ENCODE measurements at places on chromosomes 2 and 18.

GRCh38 chr2:113966171-113966570 lies 76.3 kb downstream of the ACTR3 start:
- no peak for DNase-seq

- no peak for DNase-seq
Observed at GRCh38 chr18:78891185-78891762, 88.3 kb upstream of the SALL3 start.

- DNase-seq = no peak
Observed at GRCh38 chr2:197241596-197241995, 69.0 kb downstream of the ANKRD44 start.

GRCh38 chr2:237177052-237177451 lies 91.4 kb downstream of the COPS8 start:
- no peak for DNase-seq

- no peak for DNase-seq
Observed at GRCh38 chr2:170739507-170740046, 24.4 kb downstream of the SP5 start.

DNA sequence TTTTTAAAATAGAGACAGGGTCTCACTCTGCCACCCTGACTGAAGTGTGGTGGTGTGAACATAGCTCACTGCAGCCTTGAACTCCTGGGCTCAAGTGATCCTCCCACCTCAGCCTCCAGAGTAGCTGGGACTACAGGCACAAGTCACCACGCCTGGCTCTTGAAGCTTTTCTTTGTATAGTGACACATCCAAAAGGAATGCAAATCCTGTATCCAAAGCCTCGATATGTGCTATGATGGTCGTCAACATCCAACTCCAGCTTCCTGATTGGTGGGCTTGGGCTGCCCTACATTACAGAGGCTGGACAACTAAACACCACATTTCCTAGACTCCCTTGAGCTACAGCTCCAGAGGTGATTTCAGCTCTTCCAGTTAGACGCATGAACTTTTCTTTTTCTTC lies 101.7 kb upstream of the PGAP1 start:
- DNase-seq = no peak

DNA sequence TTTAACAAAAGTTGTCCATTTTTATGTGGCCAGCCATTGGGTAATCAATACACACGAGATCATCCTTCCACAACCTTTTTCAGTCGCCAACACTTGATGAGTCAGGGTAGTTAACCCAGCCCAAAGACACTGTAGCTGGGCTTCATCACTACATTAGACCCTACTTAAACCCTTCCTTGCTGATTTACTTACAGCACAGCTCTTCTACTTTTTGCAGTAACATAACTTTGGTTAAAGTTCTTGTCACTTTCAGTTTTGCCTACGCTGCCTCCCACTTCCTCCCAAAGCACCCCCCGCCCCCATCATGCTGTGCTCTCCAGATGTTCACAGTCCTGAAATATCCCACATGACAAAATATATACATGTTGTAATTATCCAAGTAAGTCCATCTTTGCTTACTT lies 103.6 kb downstream of the CDK15 start:
- no peak for DNase-seq

DNA sequence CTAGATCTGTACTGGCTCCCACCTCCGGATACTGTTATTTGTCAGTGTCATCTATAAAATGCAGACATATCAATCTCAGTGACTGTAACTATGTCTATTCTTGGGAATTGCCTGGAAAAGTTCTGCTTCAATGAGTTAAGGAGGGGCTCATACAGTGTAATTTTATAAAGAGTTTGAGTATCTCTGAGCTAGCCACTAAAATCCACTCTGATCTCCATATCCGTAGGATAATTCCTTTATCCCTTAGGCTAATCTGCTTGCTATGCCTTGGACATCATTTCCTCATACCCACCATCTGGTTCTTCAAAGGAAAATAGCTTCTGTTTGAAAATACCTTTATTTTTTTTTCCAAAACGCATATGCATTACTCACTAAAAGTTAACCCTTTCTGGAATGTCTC lies 863.2 kb downstream of the SUCLG1 start:
- no peak for DNase-seq

- DNase-seq = no peak
Observed at GRCh38 chr2:25514043-25514637, 159.2 kb downstream of the DTNB start.

GRCh38 chr2:156456616-156457015 lies 20.4 kb downstream of the GPD2 start:
- DNase-seq = no peak

Measured in stimulated activated CD8-positive, alpha-beta memory T cell treated with anti-CD3 and anti-CD28 coated beads, Interleukin-15, amount 100 ng/mL, for 4 hours (primary cell).